ACHN (cell line): ENCODE measurements at places on chromosomes 11 and 22.

GRCh38 chr11:12717851-12718291, 43.6 kb downstream of the TEAD1 start:
- no peak for DNase-seq

- DNase-seq, result no peak
These were observed 167.1 kb downstream of the C11orf91 start for GRCh38 chr11:33533386-33534052.

GRCh38 chr11:67644472-67645418, 5.2 kb upstream of the TBX10 start:
- no peak for DNase-seq

DNA sequence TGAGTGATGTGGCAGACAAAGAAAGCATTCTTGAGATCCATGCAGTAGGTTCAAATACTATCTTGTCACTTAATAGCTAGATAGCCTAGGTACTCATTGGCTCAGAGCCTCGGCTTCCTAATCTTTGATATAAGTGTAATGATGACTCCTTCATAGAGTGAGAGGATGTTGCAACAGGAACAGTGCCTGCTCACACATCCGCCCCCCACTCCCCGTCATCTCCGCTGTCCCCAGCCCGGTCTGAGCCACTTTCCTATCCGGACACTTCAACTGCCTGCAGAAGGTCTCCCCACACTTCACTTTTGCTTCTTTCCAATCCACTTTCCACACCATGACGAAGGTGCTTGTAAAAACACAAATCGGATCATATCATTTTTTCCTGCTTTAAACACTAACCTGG, 128.8 kb downstream of the NTM start:
- DNase-seq, result no peak

DNA sequence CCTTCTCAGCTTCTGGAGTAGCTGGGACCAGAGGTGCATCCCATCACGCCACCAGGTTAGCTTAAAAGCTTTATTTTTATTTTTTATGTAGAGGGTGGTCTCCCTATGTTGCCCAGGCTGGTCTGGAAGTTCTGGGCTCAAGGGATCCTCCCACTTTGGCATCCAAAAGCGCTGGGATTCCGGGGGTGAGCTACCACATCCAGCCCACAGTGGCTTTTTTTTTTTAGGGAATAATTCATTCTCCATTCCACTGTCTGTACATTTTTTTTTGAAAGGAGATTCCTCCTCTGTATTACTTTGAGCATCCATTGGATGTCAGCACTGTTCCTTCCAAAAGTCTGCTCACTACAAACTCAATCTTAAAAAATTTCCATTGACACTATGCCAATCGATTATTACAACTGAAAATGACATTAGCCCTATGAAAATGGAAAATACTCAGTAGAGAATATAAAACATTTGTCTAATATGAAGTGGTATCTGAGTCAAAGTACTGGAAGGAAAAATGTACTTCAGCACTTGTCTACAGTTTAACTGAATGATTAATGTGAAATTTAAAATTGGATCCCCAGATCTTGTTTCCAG, 1.3 kb upstream of the LPXN start:
- peak; percentile 55 for DNase-seq

DNA sequence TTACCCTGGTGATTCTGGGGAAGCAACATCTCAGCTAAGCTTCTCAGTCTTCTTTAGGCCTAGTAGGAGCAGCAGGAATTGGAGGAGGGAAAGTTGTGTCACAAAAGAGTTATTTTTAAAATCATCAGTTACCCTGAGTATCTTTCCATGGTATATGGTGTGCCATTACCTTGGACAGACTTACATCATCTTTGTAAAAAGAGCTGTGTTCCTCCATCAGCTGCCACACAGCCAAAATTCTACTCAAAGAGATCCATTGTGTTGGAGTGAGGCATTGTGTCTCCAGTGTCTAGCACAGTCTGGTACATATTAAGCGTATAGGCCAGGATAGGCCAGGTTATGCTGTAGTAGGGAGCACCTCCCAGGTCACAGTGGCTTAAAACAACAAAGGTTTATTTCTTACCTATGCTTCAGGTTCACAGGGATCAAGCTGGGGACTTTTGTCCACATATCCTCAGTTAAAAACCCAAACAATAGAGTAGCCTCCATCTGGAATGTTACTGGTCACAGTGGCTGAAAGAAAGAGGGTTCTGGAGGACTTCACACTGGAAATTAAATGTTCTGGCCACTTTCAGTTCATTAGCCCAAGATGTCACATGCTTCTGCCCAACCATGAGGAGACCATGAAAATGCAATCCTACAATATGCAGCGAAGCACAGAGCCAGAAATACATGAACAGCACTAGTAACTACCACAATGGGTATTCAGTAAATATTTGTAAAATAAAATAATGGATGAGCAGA, 9.9 kb upstream of the TMPRSS5 start:
- no peak for DNase-seq

GRCh38 chr11:116118138-116118470, 613.9 kb upstream of the CADM1 start:
- no peak for DNase-seq

DNA sequence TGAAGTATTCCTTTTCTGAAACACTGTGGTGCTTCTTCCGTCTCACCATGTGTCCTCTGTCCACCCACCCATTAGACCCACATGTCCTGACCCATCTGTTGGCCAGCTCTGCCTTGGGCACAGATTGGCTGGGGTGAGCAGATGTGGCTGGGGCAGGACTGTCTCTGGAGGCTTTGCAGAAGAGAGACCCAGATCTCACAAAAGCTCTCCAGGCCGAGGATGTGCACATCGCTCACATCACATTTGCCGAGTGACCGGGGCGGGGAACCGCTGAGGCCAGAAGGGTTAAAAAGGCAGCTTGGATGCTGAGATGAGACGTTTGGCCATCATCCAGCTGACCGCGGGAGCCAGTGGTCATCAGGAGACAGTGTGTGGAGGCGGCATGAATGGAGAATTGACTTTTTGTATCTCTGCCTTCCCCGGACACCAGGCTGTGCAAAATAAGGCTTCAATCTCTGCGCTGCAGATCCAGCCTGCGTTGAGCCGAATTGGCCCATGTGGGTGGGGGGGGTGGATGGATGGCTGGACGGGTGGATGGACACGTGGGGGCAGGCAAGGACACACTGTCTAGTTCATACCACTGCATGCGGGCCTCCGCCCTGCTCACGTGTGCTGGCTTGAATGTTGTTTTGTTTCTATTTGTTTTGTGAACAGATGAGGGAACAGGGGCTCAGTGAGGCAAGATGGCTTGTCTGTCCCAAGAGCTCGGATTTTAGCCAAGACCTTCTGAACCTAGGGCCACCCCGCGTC, 6.1 kb downstream of the IFITM10 start:
- no peak for DNase-seq

GRCh38 chr22:40791241-40791640, 27.9 kb downstream of the SLC25A17 start:
- no peak for DNase-seq

- no peak for DNase-seq
These were observed 290.7 kb upstream of the MPPED2 start for GRCh38 chr11:30876663-30877396.

GRCh38 chr11:44916331-44916730, 34.4 kb downstream of the TP53I11 start:
- no peak for DNase-seq

DNA sequence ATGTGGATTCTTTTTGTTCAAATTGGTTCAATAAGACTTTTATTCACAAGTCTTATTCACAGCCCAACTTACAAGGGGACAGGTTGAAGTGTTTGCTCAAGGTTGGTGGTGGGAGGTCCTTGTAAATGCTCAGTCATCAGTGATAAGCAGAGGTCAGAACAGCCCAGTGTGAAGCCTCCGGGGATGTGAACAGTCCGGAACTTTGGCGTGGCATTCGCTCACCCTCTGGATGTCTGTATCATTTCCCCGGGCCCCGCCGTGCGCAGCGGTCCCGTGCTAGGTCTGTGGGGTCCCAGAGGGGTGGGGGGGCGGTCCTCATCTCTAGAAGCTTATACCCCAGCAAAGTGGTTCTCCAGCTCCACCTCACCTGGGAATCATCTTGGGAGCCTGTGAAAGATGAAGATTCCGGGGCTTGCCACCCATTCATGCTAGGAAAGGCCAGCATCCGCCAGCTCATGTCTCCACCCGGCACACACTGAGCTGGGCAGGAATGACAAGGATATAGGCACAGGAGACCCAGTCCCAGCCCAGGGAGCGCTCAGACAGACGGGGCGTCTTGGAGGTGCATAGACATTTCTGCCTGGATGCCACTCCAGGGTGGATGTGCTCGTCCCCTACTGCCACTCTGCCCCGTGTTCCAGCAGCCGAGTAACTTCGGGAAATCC, 327.5 kb downstream of the TBC1D22A start:
- no peak for DNase-seq

DNA sequence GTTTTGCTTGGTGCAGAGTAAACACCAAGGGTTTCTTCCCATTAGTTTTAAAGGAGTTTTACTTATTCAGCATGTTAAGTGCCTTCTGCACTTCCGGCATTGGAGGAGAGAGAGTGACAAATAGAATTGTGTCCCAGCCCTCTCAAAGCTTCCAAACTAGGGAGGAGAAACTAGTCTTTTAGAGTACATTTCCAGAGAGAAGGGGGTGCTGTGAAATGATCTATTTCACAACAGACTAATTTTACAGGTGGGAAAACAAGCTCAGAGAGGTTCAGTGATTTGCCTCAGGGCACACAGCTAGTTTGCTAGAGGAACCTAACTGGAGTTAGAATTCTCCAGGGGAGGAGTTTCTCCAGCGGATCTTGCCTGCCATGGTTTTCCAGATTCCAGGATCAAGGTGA, 12.6 kb downstream of the MPST start:
- DNase-seq, result no peak

DNA sequence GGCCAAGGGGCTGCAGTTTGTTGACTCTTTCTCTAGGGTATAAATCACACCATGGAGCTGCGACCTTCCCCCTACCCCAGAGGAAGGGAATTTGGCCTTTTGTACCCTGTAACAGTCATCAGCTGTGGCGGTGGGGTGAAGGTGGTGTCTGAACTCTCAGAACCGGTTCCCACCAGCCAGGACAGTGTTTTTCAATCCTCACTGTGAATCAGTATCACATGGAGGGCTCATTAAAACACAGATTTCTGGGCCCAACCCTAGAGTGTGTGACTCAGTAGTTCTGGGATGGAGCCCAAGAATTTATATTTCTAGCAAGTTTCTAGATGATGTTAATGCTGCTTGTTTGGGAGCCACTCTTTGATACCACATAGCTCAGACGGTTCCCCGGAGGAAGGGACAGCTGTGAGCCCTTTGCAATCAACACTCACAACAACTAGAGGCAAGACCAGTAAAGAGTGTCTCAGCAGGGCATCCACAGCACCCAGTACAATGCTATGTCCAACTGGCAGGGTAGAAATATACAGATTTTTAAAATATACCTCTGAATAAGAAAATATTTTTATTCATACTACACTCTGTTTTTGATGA, 43.9 kb upstream of the FAT3 start:
- no peak for DNase-seq

- DNase-seq, result no peak
These were observed 85.0 kb downstream of the ATG16L2 start for GRCh38 chr11:72899238-72899637.

DNA sequence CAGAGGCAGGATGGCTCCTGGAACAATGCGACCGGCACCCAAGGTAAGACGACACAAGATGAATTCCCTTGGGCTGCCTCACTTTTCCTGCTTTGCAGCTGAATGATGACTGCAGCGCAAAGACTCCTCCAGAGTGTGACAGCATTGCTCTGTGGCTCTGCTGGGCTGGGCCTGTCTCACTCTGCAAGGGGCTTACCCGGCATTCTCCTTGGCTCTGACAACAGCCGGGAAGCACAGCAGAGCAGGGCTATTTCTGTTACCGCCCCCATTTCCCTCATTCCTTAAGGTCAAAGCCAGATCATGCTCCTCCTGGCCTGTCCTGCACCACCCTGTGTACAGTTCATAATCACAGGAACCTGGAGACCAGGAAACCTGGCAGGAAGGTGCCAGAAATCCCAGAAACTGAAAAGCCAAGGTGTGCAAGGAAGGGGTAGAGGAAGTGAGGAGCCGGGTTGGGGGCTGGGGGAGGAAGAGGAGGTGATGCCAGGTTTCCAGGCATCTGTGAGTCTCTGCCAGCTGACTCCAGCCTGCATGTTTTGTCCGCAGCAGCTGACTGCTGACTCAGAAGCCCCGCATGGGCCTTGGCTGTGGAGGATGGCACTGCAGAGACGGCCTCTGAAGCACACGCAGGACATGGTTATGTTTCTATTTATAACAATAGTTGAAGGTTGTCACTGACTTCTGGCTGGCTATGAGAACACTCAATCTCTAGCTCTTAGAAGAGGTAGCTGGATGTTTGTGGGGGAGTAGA, 113.6 kb downstream of the MICAL3 start:
- DNase-seq, result peak; percentile 76

DNA sequence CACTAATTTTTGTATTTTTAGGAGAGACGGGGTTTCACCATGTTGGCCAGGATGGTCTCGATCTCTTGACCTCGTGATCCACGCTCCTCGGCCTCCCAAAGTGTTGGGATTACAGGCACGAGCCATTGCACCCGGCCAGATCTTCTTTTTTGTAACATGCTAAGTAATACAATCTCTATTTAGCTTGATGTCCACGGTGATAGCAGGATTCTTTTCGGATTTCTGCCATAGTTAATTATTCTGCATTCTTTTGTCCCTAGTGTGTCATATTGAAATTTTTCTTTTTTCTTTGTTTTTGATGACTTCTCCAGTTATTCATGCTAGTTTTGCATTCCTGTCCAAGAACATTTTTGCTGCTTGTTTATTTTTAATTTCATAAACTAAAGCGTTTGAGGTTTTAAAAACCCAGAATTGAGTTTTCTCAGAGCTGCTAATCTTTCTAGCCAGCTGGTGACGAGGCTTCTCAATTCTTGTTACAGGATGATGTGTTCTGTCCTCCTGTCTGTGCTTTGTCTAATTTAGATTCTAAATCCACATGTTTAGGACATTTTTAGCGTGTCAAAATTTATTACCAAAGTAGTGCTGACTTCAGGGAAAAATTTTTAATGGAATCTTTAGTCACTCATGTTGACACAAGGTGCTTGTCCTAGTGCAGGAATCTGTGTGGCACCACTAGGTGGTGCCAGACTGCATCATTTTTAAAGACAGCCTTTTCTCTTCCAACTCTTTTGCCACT, 21.8 kb downstream of the NF2 start:
- DNase-seq, result peak; percentile 71
